Renal pelvis (tissue), 12 donors: ENCODE measurements at places on chromosomes 5 and 9. TPM values are rescaled to one million over a fixed set of nuclear protein-coding genes. Genes with fewer than 3 reads are reported as not detected.

Gene ACOT12
- polyA plus RNA-seq = 1.1 TPM

Gene SOHLH1
- not detected for polyA plus RNA-seq

Gene PCDH1
- 24.8 TPM for polyA plus RNA-seq

Gene C9orf50
- 0.78 TPM for polyA plus RNA-seq

Gene NEUROG1
- not detected for polyA plus RNA-seq

Gene RBM22
- 88.6 TPM for polyA plus RNA-seq

Gene MOB3B
- polyA plus RNA-seq = 23.7 TPM

Gene SHLD3
- 3.9 TPM for polyA plus RNA-seq

Gene LCNL1
- polyA plus RNA-seq = 0.18 TPM

Gene ENTPD2
- polyA plus RNA-seq = 7.4 TPM

Gene SPARC
- 2,190 TPM for polyA plus RNA-seq

Gene SPINK4
- polyA plus RNA-seq = not detected

Gene SLC36A2
- 16.4 TPM for polyA plus RNA-seq

Gene CCL19
- polyA plus RNA-seq = 0.19 TPM

Gene MAP3K1
- polyA plus RNA-seq = 73.7 TPM
